Activated T-cell treated with anti-CD3 and anti-CD28 coated beads, Interleukin-2, amount 50 U/mL, for 48 hours (primary cell): ENCODE measurements at places on chromosomes 2 and 18.

GRCh38 chr2:85133751-85134254 lies 611 bp downstream of the TCF7L1 start:
- peak; percentile 54 for DNase-seq

DNA sequence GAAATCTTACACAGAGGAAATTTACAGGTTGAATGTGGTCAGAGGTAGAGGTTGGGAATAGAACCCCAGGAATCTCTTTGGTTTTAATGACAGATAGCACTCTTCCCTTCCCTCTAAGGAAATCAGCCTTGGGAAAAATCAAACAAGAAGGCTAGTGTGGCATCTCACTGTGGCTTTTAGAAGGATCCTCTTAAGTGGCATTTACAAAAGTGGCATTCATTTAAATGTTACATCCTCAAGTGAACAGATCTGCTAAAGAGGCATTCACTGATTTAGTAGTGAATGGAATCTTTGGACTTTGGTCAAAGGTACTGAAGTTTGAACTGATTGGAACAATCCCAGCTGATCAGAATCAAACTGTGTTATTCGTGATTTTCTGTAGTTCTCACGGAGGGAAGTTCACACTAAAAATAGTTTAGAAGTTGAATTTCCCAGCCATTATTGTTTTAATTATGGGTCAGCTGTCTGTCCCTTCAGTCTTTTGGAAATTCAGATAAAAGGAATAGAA lies 136.5 kb upstream of the FN1 start:
- no peak for DNase-seq

GRCh38 chr2:62578803-62579640 lies 73.0 kb upstream of the TMEM17 start:
- DNase-seq = no peak

DNA sequence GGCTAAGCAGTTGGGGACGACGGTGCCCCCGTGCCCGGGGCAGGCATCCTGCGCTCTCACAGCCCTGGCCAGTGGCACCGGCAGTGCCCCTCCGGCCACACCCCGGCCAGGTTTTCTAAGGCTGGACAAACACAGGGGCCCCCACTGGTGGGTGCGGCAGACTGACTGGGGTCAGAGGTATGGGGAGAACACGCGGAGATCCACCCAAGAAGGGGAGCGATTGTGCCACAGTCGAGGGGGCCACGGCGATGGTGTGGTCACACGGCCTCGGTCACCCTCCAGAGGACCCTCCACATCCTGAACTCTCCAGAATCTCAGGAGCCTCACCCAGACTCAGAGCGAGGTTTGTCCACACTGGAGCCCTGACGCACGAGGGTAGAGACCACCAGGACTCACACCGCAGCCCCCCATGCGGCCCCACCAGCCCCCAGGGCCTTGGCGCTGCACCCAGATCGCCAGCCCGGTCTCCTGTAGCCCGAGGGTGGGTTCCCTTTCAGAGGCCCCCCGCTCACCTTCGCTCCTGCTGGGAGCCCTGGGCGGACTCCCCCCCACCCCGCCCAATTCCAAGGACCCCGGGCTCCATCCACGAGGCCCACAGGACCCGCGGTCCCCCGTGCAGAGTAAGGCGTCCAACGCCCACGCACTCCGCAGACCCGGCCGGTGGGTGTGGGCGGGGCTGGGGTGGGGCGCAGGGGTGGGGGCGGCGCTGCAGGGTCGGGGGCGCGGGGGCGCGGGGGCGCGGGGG lies 15.2 kb downstream of the PDCD1 start:
- DNase-seq = peak; percentile 44

DNA sequence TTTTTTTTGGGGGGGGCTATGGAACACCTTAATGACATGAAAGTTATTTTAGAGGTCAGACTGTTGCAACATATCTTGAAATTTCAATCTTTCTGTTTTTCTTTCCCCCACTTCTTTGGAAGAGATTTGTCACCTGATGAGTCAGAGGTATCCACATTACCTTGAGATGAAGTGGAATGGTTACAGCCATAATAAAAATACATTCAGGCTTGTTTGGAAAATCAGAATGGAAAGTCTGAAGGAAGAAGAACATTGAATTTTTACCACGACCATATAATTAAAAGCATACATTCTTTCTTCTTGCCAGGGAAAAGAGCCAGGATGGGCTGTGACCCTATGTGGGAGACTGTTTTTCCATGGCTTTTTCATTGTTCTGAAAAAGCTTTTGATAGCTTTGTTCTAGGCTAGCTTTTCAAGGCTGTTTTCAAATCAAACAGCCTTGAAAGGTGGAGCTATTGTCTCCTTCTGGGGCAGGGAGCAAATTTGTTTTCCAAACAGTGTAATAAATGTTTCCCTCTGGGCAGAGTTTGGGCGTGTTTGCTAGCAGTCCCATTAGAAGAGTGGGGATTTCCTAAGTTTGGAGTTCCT lies 2.3 kb upstream of the GTF3C3 start:
- no peak for DNase-seq

- DNase-seq = no peak
Observed at GRCh38 chr2:105313877-105314276, 15.7 kb downstream of the TGFBRAP1 start.

- DNase-seq = no peak
Observed at GRCh38 chr2:181258720-181259119, 198.5 kb upstream of the ITGA4 start.

GRCh38 chr2:105188343-105188742 lies 53.2 kb upstream of the GPR45 start:
- no peak for DNase-seq

DNA sequence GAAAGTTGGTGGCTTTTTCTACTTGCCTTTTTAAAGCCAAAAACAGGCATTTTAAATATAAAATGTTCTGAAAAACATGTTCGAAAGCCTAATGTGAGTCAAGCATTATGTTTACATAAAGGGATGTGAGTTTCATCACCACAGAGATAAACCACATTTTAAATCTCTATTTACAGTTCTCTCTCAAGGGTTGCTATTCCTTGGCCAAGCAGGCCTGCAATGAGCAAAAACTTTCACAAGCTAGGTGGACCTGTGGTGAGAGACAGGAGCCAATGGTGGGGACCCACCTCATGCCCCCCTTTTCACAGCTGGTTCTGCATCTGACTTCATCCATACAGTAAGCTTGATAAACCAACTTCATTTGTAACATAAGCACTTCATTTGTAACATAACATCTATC lies 65.1 kb downstream of the CUL3 start:
- peak; percentile 56 for DNase-seq

- no peak for DNase-seq
Observed at GRCh38 chr2:209094221-209094620, 329.6 kb upstream of the MAP2 start.

GRCh38 chr2:75798569-75798968 lies 87.9 kb upstream of the GCFC2 start:
- no peak for DNase-seq

DNA sequence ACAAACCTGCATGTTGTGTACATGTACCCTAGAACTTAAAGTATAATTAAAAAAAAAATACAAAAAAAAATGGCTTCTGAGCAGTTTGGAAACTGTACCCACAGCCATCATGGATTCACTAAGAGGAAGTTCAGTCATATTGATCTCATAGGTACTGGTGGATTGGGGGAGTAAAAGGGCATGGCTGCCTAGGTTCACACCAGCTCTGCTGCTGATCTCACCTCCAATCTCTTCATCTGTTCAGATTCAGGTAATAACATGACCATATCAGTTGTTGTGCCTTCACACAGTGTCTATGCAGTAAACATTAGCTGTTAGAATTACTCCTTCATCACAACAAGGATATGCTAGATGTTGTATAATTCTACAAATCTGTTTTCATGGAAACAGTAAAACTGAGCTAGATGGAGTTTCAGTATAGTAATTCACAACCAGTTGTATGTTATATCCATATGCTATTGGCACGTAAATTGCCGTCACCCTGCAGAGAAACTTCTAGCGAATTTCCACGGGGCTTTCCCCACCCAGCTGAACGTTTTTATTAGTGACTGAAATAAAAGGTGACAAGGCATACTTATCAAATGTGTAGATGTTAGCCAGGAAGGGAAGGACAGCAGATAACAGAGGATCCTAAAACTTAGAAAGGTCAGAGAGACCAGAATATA lies 59.3 kb upstream of the ITM2C start:
- no peak for DNase-seq

DNA sequence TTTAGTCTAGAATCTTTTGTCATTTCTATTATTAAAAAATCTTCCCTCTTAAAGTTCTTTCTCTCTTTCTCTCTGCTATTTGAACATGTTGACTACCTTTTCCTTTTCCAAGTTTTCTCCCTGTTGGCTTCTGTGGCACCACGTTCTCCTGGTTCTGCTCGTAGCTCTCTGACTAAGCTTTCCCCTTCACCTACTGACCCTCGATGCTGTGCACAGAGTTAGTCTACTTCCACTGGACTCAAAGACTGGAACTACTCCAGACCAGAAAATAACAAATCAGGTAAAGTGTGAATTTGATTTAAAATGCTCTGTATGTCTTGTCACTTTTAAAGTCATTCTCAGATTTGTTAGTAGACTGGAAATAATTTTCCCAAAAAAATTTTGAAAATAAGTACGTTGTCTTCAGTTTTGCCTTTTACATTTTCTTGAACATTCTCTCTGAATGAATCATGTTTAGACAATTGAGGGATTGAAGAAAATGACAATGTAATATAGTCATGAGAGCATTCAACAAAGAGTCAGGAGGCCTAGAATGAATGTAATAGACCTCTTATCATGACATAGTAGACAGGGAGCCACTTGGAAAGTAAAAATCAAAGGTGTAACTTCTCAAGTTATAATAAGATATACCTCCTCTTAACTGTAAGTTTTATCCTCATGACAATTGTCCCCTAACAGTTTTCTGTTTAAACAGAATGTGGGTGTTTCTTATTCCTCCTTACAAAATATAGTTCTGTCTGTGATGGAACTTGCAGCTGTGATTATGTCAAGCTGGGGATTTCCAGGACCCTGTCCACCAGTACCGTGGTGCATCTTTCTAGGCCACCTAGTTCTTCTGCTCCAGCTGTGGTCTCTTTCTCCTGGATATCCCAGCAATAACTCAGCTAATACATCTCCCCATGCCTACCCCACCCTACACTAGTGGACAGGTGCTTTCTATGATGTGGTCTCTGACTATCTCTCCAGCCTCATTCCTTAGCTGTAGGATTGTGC lies 25.5 kb downstream of the ITPRID2 start:
- DNase-seq = no peak

GRCh38 chr2:204967199-204967960 lies 422.1 kb downstream of the PARD3B start:
- peak; percentile 37 for DNase-seq

GRCh38 chr2:64222351-64222750 lies 78.1 kb upstream of the PELI1 start:
- DNase-seq = no peak

DNA sequence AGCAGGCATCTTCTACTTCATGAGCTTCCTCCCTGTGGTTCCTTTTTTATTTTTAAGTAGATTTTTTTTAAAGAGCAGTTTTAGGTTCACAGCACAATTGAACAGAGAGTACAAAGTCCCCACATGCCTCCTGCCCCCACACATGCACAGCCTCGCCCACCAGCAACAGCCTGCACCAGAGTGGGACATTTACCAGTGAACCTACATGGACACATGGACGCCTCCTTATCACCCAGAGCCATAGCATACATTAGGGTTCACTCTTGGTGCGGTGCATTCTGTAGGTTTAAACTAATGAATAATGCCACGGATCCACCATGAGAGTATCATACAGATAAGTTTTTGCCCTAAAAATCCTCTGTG lies 40.9 kb downstream of the HS1BP3 start:
- no peak for DNase-seq

DNA sequence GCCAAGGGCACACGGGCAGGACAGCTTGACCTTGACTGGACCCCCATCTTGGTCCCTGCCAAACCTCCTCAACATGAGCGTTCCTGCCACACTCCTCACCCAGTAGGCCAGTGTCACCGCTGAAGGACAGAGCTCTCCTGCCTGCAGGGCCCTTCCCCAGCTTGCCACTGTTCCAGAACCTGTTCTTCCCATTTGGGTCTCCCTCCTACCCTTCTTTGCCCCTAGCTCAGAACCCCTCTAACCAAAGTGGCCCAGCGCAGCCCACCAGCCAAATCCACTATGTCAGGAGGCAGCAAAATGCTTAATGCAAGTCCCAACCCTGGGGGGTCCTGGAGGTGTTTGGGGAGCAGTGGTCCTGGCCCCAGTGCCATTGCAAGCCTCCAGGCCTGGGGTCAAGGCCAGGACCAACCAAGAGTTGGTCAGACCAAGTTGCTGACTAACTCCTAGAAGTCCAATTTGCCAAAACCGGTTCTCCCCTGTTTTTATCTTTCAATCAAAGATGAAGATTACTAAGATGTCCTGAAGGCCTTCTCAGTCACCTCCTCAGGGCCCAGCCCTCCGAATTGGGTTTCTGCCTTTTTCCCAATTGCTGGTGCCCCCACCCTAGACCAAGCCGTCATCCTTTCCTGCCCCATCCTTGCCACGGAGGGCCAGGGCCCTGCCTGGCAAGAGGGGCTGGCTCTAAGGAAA lies 4.5 kb upstream of the ASPRV1 start:
- no peak for DNase-seq

DNA sequence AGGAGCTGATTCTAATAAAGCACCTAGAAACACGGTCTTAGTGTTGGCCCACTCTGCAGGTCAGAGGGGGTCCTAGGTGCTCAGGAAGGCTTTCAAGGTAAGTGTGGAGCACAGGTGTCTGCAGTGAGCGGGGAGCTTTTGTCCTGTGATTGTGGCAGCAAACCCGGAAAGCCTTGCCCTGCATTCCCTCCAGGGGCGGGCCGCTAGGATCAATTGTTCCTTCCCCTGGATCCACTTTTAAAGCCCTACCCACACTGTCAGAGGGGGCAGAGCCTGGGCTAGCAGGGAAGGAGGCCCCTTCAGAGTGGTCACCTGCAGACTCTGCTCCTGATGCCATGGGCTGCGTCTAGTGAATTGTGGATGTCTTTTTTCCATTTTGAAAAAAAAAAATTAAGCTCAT lies 176.0 kb downstream of the CTIF start:
- DNase-seq = no peak

DNA sequence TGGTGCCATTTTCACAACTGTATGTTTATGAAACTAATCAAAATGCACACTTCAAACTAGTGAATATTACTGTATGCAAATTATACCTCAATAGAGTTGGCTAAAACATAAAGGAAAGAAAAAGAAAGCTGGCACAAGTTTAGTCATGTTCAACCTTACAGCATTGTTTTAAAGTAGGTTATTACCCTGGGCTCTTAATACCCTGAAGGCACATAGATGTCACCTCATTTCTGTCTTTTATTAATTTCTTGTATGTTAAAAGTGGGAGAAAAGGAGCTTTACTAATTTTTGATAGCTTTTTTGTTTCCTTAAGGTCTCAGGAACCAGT lies 32.7 kb downstream of the TMEM131 start:
- no peak for DNase-seq
